T-helper 1 cell (primary cell): ENCODE measurements at places on chromosomes 6 and 20.

DNA sequence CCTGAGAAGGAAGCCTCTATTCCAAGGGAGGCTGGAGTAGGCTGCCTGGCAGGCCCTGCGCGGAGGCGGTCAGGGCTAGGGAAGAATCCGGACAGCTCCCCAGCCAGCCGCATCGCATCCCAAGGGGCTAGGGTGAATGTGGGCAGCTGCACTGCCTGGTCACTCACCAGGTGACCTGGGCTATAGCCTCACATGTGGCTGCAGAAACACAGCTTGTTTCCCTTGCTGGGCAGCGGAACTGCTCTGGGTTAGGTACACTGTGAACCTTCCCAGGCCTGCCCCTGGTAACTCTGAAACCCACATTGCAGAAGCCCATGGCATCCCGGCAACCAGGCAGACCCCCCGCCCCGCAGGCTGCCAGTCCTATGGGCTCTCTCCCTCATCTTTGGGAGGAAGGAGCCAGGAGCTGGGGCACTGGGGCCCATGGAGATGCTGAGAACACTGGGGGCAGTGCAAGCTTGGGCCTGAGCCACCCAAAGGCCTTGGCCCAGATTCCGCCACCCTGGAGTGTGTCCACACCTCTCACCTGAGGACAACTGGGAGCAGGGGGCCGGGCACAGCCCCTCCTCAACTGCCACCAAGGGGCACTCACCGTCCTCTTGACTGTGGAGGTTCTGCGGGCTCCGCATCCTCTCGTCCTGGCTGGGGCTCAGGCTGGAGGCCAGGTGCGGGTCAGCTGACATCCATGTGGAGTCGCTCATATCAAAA is 111.0 kb downstream of the NOL4L start:
- DNase-seq, result no peak

GRCh38 chr6:14270142-14270893 is 152.7 kb downstream of the CD83 start:
- DNase-seq, result no peak

DNA sequence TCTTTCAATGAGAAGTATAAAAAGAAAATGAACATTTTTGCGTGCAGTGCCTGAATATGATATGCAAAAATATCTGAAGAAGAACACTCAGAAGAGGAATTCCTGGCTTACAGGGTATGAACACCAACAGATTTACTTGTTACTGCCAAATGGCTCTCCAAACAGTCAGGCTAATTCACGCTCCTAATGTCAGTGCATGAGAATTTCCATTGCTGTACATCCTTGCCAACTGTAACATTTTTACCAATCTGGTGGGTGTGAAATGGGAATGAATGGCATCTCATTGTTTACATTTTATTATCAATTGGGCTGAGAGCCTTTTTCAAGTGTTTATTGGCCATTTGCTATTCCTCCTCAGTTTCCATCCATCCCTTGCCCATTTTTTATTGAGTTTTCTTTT is 365.3 kb upstream of the MAP3K7 start:
- no peak for DNase-seq

GRCh38 chr6:43887906-43888683 is 118.1 kb downstream of the VEGFA start:
- DNase-seq, result no peak

DNA sequence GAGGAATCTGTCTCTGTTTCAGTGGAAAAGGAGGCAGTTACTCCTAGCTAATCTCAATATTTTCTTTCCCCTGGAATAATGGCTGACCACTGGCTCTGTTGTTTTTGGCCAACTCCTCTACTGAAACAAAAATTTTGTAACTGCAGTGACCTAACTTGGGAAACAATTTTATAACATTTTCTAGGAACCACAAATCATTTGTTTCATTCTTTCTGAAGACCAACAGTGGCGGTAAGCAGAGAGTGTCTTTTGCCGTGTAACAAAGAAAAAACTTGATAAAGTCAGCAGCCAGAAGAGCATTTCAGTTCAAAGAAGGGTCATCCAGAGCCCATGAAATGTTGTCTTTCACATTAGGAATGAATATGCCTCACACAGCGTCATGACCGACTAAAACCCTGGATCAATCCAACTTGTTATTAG is 11.8 kb upstream of the BFSP1 start:
- no peak for DNase-seq

DNA sequence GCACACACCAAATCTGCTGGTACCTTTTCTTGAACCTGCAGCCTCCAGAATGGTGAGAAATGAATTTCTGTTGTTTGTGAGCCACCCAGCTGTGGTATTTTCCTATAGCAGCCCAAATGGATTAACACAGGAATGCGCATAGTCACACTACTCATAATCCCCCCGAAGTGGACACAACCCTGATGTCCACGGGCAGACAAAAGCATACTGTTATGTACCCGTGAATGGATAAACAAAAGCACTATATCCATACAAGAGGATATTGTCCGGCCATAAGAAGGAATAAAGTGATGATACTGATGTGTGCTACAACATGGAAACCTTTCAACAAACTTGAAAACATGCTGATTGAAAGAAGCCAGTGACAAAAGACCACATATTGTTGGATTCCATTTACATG is 25.1 kb upstream of the RPP40 start:
- DNase-seq, result no peak

DNA sequence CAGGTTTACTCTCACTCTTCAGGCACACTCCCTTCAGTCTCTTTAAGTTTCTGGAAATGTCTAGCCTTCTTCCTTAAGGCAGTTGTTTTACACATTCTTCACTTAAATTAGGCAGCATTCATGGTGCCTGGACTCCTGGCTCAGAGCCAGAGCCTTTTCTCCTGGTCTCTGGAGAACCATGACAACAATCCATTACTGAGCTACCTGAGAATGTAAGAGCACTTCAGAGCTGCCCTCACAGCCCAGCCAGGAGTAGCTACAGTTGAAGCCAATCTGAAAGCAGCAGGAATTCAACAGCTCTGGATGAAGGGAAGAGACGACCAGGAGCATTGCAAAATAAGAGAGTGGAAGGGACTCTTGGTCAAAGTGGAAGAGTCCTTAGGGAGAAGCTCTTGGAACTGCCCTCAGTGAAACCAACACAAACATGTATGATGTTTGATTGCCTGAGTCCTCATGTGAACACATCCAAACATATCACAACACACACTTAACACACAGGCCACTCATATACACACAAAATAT is 416.8 kb upstream of the SPTLC3 start:
- DNase-seq, result no peak

DNA sequence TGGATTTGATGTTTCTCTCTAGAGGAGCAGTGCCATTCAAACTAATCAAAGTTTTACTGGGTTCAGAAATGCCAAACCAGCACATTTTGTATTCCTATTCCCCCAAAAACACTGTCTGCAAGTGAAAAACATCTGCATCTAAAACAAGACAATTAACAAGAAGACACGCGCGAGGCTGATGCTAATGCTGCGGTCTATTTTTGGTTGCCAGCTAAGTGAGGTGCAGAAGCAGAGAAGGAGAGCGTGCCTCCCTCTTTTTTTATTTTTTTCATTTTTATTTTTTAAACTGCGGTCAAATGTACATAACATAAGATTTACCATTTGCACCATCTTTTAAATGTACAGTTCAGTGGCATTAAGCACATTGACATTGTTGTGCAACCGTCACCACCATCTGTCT is 641.1 kb downstream of the DHX35 start:
- no peak for DNase-seq

DNA sequence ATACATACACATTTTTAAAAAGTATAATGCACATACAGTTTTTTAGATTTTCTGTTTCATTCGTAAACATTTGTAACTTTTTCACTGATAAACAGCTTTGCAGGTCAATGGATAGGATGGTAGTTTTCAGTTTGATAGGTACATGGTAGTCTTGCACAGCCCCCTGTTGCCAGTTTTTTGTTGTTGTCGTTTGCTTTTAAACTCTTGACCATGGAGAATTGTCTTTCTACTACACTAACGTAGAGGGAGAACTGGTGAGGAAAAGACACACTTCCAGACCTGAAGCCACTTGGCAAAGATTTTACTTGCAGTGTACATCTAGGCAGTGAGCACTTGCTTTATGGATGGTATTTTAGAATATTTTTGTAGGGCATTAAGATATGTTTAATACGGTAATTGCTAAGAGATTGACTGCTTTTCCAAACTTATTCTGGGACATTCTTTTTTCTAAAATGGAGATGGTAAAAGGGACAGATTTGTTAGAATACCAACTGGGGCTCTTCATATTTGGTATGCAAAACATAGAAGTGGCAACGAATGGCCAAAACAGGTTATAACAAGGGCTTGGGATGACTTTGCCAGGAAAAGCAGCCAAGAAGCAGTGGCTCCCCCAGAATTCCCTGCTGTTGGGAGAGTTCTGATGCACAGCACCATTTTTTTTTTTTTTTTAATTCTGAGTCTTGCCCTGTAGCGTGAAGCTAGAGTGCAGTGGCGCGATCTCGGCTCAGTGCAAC is 1.5 kb downstream of the PYGB start:
- DNase-seq, result no peak
